ENCODE measurements at places on chromosomes 16 and 17.

DNA sequence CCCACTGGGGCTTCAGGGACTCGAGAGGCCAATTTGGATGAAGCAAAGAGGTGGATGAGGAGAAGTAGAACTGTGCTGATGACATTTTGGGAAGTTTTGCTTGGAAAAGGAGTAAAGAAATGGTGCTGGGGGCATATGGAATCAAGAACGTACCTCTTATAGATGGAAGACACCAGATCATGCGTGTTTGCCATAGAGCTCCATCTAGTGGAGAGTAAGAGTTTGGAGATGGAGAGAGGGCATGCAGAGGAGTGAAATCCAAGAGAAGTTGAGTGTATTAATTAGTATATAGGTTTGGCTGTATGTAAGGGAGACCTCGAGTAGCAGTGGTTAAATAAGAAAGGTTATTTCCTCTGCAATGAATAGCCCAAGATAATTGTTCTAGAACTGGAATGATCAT is 56.0 kb downstream of the SHISA6 start:
- DNase-seq = peak; percentile 35

- DNase-seq = no peak
Observed at GRCh38 chr16:56372013-56372634, 53.2 kb downstream of the AMFR start.

DNA sequence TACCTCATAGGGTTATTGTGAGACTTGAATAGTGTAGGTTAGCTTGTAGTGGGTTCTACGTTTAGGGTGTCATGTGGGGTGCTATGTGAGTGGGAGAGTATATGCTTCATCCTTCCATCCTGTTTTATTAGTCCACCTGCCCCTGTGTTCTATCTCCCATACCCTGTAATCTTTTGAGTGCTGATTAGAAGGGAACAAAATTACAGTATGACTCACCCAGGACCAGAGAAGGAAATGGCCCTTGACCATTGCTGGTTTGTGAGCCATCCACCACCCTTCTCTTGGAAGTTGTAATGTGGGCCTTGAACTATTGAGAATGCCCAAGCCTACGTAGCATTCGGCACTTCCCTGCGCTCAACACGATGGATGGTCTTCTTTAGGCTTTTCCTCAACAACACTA is 17.1 kb downstream of the SAP30BP start:
- DNase-seq = peak; percentile 41

GRCh38 chr16:68264128-68265077 is at the start of gene SLC7A6:
Gene SLC7A6 (plus strand): TSS chr16:68264526. CDS start chr16:68274727, 10,201 bp downstream.
- peak; percentile 89 for DNase-seq

DNA sequence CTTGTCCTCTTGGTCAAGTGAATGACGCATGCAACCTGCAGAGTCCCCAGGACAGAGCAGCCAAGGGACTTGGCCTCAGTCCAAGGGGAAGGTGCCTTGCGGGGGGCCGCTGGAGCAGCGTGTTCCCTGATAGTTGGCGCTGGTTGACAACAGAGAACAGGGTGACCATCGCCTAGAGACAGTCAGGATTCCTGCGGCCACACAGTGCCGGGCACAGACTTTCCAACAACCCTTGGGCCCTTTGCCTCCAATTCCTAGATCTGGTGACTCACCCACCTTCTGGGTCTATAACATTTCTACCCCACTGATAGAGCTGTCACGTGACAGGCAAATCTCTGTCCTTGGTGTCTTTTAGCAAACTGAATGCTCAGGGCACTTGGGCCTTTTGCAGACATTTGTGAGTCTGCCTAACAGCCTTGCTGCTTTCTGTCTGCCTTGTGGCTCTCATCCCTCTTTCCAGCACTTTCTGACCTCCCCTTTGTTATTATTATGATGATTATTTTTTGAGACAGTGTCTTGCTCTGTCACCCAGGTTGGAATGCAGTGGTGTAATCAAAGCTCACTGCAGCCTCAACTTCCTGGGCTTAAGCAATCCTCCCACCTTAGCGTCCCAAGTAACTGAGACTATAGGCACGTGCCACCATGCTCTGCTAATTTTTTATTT is 11.9 kb upstream of the TEDC2 start:
- DNase-seq = no peak

GRCh38 chr17:74408815-74409214 is 23.1 kb upstream of the GPRC5C start:
- DNase-seq = no peak

GRCh38 chr17:7029659-7030058 is 6.2 kb upstream of the SLC16A13 start:
- no peak for DNase-seq

DNA sequence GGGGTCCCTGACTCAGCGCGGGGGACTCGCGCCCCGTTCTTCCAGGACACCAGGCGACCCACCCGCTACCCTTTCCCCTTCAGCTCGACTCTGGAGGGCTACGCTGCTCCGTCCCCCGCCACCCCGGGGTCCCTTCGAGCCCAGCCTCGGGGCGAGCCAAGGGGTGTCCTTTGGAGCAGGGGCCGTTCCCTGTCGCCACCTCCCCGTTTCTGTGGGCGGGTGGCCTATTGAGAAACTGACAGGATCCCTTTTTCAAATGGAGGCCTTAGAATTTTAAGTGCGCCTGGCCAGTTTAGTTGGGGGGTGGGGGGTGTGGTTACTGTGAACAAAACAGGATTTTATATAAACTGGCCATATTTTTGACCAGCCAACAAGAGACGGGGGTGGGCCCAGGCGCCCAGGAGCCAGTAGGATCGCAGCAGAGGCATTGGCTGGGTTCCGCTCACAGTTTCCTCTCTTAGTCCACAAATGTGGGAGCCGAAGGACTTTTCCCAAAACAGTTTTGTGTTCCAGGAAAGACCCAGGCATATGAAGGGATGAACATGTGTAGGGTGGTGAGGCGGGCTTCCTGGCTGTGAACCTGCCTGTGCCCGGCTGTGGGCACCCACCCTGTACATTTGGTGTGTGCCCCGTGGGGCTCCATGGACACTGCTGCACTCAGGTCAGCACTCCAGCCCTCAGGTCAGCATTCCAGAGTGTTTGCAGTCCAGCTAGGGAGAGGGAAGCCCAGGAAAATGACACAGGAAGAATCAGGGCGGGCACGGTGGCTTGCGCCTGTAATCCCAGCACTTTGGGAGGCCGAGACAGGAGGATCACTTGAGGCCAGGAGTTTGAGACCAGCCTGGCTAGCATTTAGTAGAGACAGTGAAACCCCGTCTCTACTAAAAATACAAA is 722 bp upstream of the TIMP2 start:
- DNase-seq = peak; percentile 71

GRCh38 chr17:296906-297690 is 55.5 kb downstream of the RPH3AL start:
- no peak for DNase-seq

DNA sequence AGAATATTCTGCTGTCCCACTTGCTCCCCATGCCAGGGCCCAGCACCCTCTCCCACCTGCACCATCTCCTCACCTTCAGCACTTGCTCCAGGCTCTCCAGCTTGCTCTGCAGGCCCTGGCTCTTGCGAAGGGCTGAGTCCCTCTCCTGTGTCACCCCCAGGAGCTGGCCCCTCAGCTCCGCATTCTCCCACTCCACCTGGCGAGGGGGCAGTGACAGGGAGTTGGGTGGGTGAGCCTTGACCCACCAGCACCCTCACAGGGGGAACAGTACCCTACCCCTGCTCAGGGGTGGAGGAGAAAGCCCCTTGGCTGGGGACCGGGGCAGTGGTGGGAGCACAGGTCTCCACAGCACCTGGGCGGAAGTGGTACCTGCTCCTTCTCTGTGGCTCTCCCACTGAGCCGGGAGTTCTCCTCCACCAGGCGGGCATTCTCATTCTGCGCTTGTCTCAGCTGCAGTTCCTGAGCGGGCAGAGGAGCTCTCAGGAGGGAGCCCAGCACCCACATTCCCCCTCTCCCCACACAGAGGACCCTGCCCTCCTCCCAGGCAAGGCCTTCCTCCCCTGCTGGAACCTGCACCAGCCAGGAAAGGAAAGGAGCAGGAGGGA is 5.9 kb downstream of the TSPOAP1 start:
- no peak for DNase-seq

DNA sequence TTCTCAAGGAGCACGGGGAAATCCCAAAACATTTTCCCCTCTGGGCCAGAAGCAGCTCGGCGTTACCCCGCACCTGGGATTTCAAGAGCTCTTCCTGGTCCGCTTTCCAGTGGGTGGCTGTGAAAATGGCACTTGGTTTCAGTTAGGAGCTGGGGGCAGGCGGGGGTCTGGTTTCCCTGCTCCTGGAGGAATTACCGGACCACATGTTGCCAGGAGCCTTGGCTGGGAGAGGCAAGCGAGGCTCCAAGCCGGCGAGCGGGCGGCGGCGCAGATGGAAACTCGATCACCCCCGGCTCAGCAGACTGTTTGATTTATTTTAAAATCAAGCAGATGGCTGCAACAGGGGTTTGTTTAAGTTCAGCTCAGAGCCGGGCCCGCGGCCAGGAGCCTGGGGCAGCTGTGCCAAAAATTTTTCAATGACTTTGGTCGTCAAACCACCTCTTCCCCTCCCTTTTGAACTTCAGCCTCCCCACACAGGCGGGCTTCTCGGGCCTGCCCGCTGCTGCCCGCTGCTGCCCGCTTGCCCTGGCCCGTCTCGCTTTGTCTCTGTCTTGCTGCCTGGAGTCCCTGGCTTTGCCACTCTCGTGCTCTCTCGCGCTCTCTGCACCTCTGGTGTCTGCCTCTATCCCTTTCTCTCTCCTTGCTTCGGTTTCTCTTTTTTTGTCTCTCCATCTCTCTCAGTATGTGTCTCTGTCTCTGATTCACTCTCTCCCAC is 108.0 kb upstream of the CIBAR2 start:
- peak; percentile 73 for DNase-seq

GRCh38 chr17:17144916-17145665 is 61.0 kb downstream of the PLD6 start:
- no peak for DNase-seq

GRCh38 chr17:80331820-80332219 is 71.2 kb downstream of the RNF213 start:
- DNase-seq = peak; percentile 17

GRCh38 chr17:67779098-67779672 is 46.1 kb upstream of the BPTF start:
- peak; percentile 53 for DNase-seq

GRCh38 chr16:63061319-63061718 is 1025.1 kb upstream of the CDH8 start:
- DNase-seq = no peak

GRCh38 chr17:50184611-50185398 is 16.6 kb downstream of the COL1A1 start:
- no peak for DNase-seq

- no peak for DNase-seq
Observed at GRCh38 chr16:31488468-31489297, 5.8 kb downstream of the SLC5A2 start.

DNA sequence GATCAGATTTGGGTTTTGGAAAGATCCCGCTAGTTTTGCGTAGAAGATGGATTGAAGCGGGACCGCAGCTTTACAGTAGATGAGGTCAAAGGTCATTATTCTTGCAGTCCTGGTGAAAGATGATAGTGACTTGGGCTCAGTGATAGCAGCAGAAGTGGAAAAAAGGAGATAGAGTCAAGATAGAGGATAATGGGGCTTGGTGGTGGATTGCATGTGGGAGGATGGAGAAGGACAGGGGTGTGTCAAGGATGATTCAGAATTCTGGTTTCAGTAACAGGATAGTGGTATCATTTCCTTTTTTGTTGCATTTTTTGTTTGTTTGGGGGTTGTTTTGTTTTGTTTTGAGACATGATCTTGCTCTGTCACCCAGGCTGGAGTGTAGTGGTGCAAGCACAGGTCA is 28.7 kb downstream of the CHD9NB start:
- no peak for DNase-seq

- peak; percentile 58 for DNase-seq
Observed at GRCh38 chr16:81592353-81592866, 147.8 kb downstream of the CMIP start.

DNA sequence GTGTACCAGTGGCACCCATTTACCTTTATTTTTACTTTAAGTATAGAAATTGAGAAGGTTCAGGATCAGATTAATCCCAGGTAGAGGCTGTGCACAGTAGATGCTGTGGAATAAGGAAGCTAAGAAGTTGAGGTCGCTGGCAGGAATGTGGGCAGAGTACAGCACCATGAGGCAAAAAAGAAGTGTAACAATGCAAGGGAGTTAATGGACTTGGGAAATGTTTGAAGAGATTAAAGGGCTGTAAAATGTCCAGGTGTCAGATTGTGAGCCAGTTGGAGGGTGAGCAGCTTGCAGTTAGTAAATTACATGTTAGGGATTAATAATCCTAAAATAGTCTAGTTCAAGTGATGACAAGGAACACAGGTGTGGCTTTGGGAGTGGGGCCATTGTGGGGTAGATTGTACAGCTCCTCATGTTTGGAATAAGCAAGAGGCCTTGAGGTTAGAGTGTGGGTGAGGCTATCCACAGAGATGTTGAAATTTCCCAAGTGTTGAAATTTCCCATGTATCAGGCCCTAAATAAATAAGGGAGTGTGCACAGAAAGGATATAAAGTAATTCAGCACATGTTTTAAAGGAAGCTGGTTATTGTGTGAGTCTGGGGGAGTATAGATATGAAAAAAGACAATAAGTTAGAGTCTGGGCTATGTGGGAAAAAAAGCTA is 21.5 kb downstream of the TAT start:
- no peak for DNase-seq

DNA sequence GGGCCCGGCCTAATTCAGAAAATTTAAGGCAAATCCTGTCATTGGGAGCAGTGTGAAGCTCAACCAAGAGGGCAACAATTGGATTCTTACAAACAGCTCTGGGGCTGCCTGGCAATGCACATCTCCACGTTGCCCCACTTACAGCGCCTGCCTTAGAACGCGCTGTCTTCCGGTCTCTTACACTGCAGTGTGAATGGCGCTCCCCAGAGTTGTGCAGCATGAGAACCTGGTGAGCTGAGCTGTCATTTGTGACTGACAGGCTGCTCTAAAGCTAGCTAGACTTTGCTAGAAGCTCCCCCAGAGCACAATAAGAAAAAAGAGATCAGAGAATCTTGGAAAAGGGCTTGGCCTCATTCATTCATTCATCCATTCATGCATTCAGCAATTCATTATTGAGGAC is 64.5 kb upstream of the PLCG2 start:
- no peak for DNase-seq

GRCh38 chr17:79997011-79997660 is 38.5 kb downstream of the TBC1D16 start:
- DNase-seq = no peak

DNA sequence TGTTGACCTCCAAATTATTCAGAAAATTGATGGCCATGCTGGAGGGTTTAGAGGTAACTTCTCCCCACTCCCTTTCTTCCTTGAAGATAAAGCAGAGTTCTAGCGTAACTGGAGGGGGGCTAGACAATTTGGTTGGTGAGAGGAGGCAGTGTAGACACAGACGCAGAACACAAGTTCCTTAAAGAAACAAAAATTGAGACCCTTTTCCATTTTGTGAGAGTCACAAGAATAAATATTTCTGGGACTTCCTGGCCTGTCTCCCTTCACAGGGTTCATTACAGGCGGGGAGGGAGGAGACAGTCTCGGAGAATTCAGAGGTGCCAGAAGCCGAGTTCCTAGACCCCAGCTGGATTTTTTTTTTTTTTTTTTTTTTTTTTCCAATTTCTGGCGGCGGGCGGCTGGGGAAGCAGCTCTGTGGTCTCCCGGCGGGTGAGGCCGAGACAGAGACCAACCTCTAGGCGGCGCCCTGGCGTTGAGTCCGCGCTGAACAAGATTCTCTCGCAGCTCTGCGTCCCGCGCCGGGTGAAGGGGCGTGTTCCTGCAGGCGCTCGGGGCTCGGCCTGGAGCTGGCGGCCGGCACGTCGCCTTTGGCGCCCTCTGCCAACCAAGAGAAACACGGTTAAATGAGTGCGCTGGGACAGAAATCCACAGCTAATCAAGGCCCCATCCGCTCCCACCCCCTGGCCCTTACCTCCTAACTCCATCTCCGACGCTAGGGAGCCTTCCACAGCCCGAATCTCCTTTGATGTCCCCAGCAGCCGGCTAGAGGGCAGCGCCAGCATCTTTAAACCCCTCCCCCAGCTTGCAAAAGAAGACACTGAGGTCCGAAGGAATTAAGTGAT is 10.2 kb upstream of the HOXB9 start:
- DNase-seq = peak; percentile 90

GRCh38 chr17:57395721-57396321 is 139.5 kb downstream of the MSI2 start:
- DNase-seq = no peak

All from hepatocyte (in vitro differentiated cells).